ENCODE measurements at places on chromosomes 4 and X.

DNA sequence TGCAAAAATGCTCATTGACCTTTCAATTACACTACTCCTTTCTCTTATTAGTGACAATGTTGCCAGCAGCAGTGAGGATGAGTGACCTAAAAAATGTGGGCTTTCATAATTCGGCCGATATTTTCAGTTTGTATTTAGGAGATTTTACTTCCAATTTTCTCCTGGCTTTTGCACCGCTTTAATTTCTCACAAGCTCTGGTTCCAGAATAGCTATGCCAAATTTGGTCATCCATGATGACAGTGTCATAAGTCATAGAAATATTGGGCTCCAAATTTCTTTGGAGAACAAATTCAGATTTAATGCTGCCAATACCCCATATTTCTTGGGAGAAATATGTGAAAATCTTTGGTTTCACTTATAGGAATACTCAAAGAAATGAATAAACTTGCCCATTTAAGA lies 187.7 kb upstream of the HCCS start:
- no peak for DNase-seq

GRCh38 chr4:1746919-1747602 lies 25.7 kb downstream of the TACC3 start:
- DNase-seq = no peak

- DNase-seq = no peak
These were observed 42.5 kb downstream of the RTL9 start for GRCh38 chrX:110401135-110401534.

- DNase-seq = no peak
These were observed 24.2 kb downstream of the HAUS3 start for GRCh38 chr4:2217726-2218125.

GRCh38 chr4:141133146-141133998 lies at the start of gene RNF150:
Gene RNF150 (minus strand): TSS chr4:141133469.
- peak; percentile 84 for DNase-seq
